ENCODE measurements at places on chromosomes 2 and 18.
A peak's percentile ranks its signal among the peaks of the same experiment; 100 is the strongest.

- no peak for DNase-seq
These were observed 487.3 kb upstream of the SPRED2 start for GRCh38 chr2:65919550-65920188.

GRCh38 chr2:187500585-187501359 is 52.7 kb upstream of the CALCRL start:
- no peak for DNase-seq

DNA sequence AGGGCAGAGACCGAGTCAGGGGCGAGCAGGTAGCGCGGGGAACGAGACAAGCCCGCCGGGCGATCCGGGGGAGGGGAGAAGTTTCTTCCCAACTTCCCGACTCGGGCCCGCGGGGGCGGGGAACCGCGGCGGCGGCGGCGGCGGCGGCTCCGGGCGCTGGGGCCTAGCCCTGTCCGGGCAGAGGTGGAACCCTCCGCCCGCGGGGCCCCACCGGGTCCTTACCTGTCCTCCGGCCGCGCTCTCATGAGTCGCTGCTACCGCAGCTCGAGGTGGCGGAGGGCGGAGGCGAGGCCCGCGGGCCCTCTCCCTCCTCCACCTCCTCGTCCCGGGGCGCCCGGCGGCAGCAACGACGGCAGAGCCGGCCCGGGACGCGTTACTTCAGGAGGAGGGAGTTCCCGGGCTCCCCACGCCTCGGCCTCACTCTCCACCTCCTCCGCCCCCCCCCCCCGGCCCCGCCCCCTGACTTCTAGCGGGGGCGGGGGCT is at the start of gene YES1:
YES1 (minus strand) TSS at position 351 of the 484 bp plus-strand sequence. CDS start 55,415 bp downstream, outside the sequence.
- DNase-seq = peak; percentile 70

GRCh38 chr2:74239346-74239745 is 40.9 kb downstream of the MTHFD2 start:
- DNase-seq = no peak

DNA sequence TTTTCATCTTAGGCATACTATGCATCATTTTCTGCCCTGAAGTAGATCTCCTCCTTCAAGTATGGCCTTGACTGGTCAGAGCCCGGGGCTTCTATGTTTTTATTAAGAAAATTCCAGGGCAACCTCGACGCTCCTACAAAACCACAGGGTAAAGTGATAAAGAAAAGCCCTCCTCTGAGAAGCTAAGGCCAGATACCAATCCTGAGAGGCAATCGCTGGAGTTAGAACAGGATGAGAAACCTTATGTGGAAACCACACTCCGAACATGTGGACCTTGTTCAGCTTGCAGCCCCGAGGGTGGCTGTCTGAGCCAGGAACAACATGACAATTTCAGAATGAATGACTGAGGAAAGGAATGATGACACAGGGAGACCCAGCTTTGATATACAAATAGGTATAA is 35.6 kb downstream of the RMC1 start:
- DNase-seq = no peak

DNA sequence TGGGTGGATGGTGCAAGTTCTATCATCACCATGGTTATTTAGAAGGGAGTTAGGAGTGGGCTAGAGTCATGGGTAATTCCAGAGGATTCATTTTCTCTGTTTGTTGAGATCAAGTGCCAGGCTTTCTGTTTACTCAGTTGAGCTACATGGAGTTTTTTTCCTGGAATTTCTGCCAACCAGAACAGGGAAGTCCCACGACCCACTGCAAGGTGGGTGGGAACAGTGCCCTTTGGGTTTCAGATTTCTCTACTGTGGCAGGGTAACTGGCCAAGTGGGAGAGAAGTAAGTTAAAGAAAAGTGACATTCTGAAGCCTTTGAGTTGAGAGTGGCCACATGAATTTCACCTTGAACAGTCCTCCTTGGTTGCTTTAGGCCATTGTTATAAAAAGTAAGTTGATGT is 138.9 kb downstream of the SLC39A10 start:
- no peak for DNase-seq

DNA sequence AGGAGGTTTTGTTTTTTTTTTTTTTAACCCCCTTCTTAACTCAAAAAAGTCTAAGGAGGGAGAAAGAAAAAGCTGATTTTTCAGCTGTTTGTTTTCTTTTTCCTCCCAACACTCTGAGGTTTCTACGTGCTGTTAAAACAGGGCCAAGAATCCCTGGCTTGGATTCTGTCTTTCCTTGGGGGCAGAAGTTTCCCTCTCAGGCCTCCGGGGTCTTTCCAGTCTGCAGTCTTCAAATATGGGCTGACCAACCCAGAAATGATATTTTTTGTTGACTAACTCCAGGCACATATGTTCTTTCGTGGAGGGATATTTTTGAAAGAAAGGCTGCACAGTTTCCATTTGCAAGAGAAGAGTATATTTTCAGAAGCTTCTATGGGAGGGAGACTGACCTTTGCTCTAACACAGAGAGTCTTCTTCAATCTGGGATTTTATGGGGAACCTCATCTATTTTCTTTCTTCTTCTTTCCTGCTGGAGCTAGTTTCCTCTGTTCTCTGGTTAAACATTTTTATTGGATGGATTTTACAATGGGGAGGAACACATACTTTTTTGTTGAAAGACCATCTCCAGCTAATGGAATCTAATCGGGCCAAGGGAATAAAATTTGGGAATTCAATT is 93.3 kb upstream of the SPRED2 start:
- DNase-seq = no peak

GRCh38 chr2:193331676-193332075 is 1136.9 kb upstream of the TMEFF2 start:
- no peak for DNase-seq

- no peak for DNase-seq
These were observed 30.6 kb upstream of the PPP1R1C start for GRCh38 chr2:181955010-181955409.

- peak; percentile 10 for DNase-seq
These were observed 84.0 kb downstream of the HDAC4 start for GRCh38 chr2:239316562-239317465.

GRCh38 chr2:239768031-239768790 is 256.9 kb downstream of the NDUFA10 start:
- peak; percentile 36 for DNase-seq

DNA sequence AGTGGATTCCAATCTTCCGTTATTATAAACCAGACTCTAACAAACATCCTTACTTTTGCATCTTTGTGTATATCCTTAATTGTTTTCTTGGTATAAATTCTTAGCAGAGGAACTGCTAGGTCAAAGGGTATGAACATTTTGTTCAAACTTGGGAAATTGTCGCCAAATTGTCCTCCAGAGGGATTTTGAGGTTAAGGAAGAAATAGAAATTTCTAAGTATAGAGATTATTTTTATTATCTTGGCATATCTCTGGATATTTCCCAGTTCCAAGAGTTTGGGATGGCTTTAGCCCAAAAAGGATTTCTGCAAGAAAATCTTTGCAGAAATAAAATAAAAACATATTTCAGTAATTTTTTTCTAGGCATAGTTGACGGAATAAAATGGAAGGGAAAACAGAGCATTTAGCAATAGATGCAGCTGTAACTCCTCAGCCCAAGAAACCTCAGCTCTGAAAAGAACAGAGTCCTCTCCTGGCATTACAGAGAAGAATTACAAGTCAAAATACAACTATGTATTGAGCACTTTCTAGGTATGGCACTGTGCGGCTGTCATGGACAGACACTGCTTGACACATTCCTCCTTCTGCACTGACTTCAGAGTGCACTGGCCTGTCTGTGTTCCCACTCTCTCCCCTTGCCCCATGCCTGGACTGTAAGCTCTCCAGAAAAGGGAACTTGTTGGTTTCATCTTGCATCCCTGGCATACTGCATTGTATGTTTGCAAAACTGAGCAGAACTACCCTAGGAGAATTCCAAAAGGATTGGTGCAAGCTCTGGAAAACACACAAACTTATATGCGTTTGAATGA is 117.3 kb upstream of the STON1 start:
- no peak for DNase-seq

- peak; percentile 39 for DNase-seq
These were observed 31.8 kb upstream of the INPP4A start for GRCh38 chr2:98412751-98413458.

- DNase-seq = no peak
These were observed 13.0 kb downstream of the YWHAQ start for GRCh38 chr2:9617749-9618148.

DNA sequence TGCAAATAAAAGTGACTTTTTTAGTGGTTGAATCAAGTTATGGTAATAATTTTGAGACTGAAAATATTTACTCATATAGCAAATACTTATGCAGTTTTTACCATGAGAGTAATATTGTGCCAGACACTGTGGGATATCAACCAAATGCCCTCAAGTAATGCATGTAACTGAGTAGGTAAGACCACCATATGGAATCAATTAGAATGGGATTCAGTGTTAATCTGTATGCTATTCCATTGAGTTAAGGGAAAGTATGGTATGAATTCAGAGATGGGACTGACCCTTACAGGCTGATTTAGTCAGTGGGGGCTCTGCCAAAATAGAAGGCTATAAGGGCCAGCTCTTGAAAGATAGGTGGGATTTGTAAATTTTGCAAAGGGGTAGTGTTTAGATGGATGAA is 131.6 kb downstream of the CCDC85A start:
- no peak for DNase-seq

- DNase-seq = no peak
These were observed 70.3 kb upstream of the DSG1 start for GRCh38 chr18:31247574-31248199.

- no peak for DNase-seq
These were observed at the start of gene PID1 for GRCh38 chr2:229270551-229271410. Gene PID1, minus strand, starts transcription at chr2:229271287. Its CDS starts 244 bp downstream, at chr2:229271043.

GRCh38 chr2:54419855-54420523 is 36.1 kb upstream of the SPTBN1 start:
- DNase-seq = no peak

- no peak for DNase-seq
These were observed 211.3 kb upstream of the APCDD1 start for GRCh38 chr18:10242936-10243680.

DNA sequence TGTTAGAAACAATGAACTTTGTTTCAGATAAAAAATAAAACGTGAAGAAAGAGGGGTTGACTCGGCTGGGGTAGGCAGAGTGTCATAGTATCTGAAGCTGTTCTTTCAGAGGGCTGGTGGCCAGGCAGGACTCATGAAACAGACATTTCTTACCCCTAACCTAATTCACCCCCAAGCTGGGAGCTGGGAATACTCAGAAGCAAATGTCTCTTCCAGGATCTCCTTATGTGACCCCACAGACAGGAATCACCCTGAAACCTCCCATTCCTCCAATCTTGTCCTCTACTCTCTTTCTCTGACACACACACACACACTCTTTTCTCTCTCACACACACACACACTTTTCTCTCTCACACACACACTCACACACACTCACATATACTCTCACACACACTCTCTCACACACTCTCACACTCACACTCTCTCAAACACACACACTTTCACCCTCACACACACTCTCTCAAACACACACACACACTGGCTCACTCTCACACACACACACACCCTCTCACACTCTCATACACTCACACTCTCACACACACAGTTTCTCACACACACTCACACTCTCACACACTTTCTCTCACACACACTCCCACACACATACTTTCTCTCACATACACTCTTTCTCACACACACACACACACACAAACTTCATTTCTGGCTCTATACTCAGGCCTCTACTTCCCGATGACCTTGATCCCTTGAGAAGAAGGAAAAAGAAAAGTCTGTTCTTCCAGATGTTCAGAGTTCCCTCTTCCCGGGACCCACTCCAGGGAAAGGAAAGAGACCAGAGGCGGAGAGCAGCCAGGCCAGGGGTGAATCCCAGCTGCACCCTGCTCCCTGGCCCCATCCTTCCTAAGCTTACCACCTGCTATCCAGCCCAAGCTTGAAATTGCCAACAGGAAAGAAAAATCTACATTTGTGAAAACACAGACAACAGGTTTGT is 167.7 kb downstream of the TXNL1 start:
- DNase-seq = no peak

- DNase-seq = no peak
These were observed 21.2 kb upstream of the LAPTM4A start for GRCh38 chr2:20072436-20073158.

GRCh38 chr18:38972571-38972970 is 1407.0 kb upstream of the CELF4 start:
- DNase-seq = no peak

- DNase-seq = no peak
These were observed 17.3 kb downstream of the PDCD1 start for GRCh38 chr2:241841181-241842066.

DNA sequence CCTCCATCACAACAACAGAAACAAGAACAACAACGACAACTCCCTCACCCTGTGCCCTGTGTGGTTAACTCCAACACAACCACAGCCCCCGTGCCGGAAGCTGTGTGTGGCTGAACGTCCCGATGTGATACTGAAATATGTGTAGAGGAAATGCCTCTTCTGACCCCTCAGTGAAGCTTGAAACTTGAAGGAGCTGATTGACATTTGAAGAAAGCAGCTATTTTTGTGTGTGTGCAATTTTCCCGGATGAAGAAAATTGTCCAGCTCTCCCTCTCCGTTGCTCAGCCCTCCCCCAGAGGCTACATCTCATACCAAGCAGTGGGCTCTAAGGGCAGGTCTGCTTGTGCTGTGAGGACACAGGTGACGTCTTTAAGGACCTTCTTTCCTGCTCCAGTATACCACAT is 173.8 kb downstream of the ICOS start:
- peak; percentile 45 for DNase-seq

DNA sequence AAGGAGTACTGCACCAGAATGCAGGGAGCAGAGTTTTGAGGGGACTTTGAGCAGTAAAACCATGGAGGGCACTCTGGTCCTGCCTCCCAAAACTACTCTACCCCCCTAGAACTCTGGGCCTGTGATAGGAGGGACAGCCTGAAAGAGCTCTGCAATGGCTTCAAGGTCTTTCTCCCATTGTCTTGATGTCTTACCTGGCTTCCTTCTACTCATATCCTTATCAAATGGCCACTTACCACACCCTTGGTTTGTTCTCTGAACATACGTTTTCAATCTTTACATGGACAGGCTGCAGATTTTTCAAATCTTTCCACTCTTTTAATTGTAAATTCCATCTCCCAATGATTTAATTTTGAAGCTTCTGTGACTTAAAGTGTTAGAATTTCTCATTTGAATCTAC is 27.7 kb downstream of the RELCH start:
- no peak for DNase-seq

DNA sequence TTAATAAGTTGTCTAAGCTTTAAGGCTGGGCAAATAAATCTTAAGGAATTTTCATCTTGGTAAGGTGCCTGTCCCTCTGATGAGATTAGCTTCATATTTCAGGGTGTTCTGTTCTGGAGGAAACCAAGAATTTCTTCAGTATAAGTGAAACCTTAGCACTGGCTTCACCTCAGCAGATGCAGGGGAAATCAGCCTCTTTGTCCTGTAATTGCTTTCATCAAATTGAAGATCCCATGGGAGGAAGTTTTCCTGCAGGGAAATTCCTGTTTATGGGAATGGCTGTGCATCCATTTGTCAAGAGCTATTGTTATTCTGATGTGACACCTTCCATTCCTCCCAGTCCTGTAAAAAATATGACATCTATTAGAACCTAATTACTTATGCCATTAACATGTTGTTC is 174.5 kb downstream of the PTPRM start:
- no peak for DNase-seq
